Uterus (tissue), 4 donors: ENCODE measurements at places on chromosomes 4 and X. TPM values are rescaled to one million over a fixed set of nuclear protein-coding genes. Genes with fewer than 3 reads are reported as not detected.

KLB gene
- 0.21 TPM for total RNA-seq

AMBN gene
- not detected for total RNA-seq

SFRP2 gene
- 9.3 TPM for total RNA-seq

SPOCK3 gene
- total RNA-seq = 1.3 TPM

ADAM29 gene
- not detected for total RNA-seq

ARHGAP4 gene
- total RNA-seq = 24.8 TPM

VEGFC gene
- total RNA-seq = 16.2 TPM

- H3K27ac ChIP-seq = no peak overlapping the region
- no peaks in the 10 kb centered on the region for H3K27me3 ChIP-seq
- no peak overlapping the region for H3K4me3 ChIP-seq
Observed at GRCh38 chr4:80452768-80453167, 117.2 kb downstream of the CFAP299 start.

DNA sequence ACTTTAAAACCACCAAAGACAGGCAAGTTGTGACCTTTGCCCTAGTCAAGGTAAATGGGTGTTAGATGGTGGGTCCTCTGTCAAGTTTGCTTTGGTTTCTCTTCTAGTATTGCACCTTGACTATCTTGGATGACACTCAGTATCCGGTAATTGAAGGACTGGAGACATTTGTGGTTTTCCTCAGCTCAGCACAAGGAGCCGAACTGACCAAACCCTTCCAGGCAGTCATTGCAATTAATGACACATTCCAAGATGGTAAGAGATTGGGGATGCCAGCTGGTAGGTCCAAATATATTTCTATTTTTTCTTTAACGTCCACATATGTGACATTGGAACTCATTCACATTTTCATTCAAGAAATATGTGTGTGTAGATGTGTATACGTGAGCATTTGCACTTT, 69.3 kb upstream of the ANXA3 start:
- H3K27me3 ChIP-seq = no peaks in the 10 kb centered on the region
- no peak overlapping the region for H3K27ac ChIP-seq
- no peak for DNase-seq
- H3K4me1 ChIP-seq = no peaks in the 10 kb centered on the region
- no peaks in the 10 kb centered on the region for H3K36me3 ChIP-seq

DNA sequence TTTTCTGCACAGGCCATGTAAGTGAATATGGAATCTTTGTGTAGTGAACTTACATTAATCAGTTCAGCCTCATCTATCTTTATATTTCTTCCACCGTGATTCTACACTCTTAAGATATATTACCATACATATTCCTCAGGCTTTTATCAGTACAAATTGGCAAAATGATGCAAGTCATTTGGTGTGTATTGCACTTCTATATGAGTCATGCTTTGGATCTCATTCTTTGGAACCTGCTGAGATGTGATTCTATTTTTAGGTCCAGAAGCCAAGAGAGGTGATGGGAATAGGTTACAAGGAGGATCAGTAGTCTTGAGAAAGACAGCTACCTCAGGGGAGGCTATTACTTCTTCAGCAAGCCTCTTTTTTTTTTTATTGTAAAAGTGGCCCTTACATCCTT, 204.4 kb downstream of the ZNF330 start:
- H3K36me3 ChIP-seq = no peaks in the 10 kb centered on the region
- H3K27me3 ChIP-seq = no peaks in the 10 kb centered on the region
- H3K4me1 ChIP-seq = no peaks in the 10 kb centered on the region
- H3K27ac ChIP-seq = no peak overlapping the region
- no peak for DNase-seq

DNA sequence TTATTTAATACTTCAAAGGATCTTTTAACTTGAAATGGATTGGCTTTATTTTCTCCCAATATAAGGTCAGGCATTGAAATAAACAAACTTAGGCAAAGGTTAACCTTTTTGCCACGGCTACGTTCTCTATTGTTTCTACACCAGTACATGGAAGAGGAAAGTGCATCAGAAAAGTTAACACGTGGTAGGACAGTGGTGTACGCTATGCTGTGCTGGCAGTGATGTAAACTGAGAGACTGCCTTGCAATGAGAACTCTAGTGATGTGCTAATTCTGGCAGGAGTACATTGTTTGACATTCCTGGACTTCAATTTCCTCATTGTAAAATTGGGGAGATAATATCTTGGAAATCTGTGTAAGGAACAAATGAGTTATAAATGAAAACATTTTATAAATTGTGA, 208.2 kb downstream of the TMA16 start:
- H3K27me3 ChIP-seq = no peaks in the 10 kb centered on the region
- no peak overlapping the region for H3K4me3 ChIP-seq
- no peaks in the 10 kb centered on the region for H3K36me3 ChIP-seq
- no peak for DNase-seq
- H3K27ac ChIP-seq = no peak overlapping the region
- H3K4me1 ChIP-seq = no peaks in the 10 kb centered on the region

GRCh38 chr4:146645921-146646320, 7.2 kb downstream of the POU4F2 start:
- no peaks in the 10 kb centered on the region for H3K27me3 ChIP-seq
- no peaks in the 10 kb centered on the region for H3K36me3 ChIP-seq
- DNase-seq = no peak

DNA sequence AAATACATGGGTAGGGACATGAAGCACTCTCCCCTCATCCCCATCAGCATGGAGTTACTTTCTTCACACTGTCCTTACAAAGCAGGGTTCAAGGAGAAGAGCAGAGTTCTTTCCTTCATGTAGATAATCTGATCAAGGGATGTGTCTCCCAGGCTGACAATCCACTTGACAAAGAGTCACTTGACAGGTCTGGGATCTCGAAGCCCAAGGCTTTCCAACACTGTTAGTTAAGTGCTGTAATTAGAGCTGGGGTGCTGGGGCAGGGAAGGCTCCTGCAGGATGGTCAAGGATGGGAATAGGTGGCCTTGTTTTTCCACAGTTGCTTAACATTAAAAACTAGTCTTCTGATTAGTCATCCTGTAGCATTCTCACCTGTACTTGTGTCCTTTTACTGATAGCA, 38.0 kb downstream of the CCNG2 start:
- H3K27ac ChIP-seq = no peak overlapping the region
- no peaks in the 10 kb centered on the region for H3K27me3 ChIP-seq
- no peak for DNase-seq
- H3K4me1 ChIP-seq = no peaks in the 10 kb centered on the region
- H3K4me3 ChIP-seq = no peak overlapping the region
- H3K36me3 ChIP-seq = no peaks in the 10 kb centered on the region

DNA sequence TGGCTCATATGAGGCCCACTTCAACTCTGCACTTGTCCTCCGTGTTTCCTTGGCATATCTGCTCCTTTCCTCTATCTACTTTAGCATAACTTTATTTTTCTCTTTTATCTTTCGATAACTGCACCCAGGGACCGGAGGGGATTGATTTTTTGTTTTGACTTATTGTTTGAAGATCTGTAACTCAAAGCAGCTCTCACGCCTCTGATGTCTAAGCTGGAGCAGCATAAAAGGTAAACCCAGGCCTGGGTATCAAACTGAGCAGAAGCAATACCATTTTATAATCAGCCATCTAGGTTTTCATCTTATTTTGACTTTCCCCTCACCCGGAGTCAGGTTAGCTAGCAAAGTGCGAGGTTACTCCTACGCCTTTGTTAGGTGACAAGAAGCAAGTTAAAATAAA, 28.4 kb downstream of the LEF1 start:
- no peaks in the 10 kb centered on the region for H3K36me3 ChIP-seq
- H3K4me3 ChIP-seq = no peak overlapping the region
- no peak for DNase-seq
- no peak overlapping the region for H3K27ac ChIP-seq
- no peaks in the 10 kb centered on the region for H3K27me3 ChIP-seq

- H3K27ac ChIP-seq = no peak overlapping the region
- no peaks in the 10 kb centered on the region for H3K27me3 ChIP-seq
- H3K4me1 ChIP-seq = no peaks in the 10 kb centered on the region
- no peaks in the 10 kb centered on the region for H3K36me3 ChIP-seq
- no peak for DNase-seq
Observed at GRCh38 chr4:107619066-107619465, 101.0 kb downstream of the PAPSS1 start.

DNA sequence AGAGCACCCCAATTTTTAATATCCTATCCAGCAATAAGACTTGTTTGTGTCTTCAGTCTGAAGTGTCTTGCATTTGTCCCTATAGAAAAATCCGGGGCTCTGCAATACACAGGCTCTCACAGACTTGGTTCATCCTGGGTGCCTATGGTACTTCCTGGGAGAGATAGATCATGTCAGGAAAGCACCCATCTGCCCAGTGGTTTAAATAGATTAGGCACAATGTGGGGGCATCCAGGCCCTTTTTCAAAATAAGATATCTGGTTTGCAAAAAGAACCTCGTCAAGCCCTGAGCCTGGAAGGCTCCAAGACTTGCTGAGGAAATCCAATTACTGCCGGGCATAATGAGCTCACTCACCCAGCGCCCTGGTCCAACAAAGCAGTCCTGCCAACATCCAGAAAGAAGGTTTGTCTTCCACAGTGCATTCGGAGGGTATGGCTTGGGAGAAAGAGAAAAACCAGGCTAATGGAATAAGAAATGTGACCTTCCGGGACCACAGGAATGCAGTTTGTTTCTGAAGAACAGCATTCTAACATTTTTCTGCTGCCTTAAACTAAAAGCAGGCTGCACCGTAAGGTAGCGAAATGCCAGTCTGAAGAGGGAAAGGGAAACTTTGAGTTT, 11.6 kb downstream of the JAKMIP1 start:
- H3K4me3 ChIP-seq = no peak overlapping the region
- no peaks in the 10 kb centered on the region for H3K36me3 ChIP-seq
- DNase-seq = no peak
- H3K27me3 ChIP-seq = no peaks in the 10 kb centered on the region

DNA sequence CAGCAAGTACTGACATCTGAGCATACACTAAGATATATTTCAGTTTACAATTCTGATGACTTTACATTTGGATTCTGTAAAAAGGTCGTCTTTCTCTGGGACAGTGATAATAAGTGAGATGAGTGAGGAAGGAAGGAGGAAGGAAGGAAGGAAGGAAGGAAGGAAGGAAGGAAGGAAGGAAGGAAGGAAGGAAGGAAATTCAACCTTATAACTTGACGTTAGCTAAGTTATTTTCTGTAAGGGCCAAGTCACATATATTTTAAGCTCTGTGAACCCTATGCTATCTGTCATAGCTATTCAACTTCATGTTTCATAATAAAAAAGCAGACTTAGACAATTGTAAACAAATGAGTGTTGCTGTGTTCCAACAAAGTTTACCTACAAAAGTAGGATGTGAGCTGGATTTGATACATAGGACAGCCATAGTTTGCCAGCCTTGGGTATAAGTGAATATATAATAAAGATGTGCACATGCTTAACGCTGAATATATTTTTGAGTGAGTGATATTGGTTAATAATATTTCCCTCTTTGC, 753.0 kb upstream of the NDST4 start:
- no peaks in the 10 kb centered on the region for H3K4me1 ChIP-seq
- H3K27me3 ChIP-seq = no peaks in the 10 kb centered on the region
- H3K27ac ChIP-seq = no peak overlapping the region
- DNase-seq = no peak
- H3K4me3 ChIP-seq = no peak overlapping the region

DNA sequence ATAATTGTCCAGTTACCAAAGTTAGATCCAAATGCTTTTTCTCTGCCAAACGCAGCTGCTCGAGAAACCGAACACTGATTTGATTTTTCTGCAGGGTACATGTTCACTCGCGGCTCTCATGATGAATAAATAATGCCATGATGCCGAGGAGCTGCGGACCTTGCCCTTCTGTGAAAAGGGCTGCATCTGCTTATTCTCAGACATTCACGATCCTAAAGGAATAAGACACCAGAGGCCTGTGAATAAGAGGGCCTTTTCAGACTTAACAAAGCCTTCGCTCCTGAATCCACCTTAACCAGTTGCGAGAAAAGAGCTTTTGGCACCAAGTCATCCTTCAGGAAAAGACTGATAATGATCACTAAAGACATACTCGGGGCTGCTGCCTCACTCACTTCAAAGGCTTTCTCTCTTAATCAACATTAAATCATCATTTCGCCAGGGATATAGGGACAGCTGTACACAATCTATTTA, 147.5 kb downstream of the FBXO8 start:
- peak overlapping the region; percentile 74 for H3K27ac ChIP-seq
- H3K36me3 ChIP-seq = no peaks in the 10 kb centered on the region
- H3K27me3 ChIP-seq = no peaks in the 10 kb centered on the region
- peak; percentile 27 for DNase-seq

DNA sequence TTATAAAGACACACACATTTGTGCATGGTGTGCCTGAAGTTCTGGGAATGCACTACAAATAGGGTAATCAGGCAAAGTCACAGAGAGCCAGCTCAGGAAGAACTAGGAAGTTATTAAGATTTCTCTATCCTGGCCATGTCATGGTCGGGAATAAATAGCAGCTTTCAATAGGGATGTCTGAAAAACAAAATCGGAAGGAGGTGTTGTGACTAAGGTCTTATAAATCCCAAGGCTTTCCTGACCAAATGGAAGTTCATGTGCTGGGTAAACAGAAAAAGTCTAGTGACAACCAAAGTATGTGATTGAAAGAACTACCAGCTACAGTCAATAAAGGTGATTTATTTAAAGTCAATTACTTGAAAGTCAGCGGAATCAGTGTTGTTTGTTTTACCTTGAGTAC, 262.5 kb upstream of the HS3ST1 start:
- H3K27me3 ChIP-seq = no peaks in the 10 kb centered on the region
- DNase-seq = no peak
- no peaks in the 10 kb centered on the region for H3K36me3 ChIP-seq
- no peaks in the 10 kb centered on the region for H3K4me1 ChIP-seq

- no peak overlapping the region for H3K4me3 ChIP-seq
- no peaks in the 10 kb centered on the region for H3K36me3 ChIP-seq
- no peaks in the 10 kb centered on the region for H3K27me3 ChIP-seq
Observed at GRCh38 chr4:97507587-97508245, 635.6 kb downstream of the STPG2 start.

- no peak overlapping the region for H3K4me3 ChIP-seq
- H3K27ac ChIP-seq = no peak overlapping the region
- H3K36me3 ChIP-seq = no peaks in the 10 kb centered on the region
- H3K27me3 ChIP-seq = no peaks in the 10 kb centered on the region
- DNase-seq = no peak
Observed at GRCh38 chr4:115323106-115323707, 209.8 kb upstream of the NDST4 start.

GRCh38 chrX:104745152-104745551, 179.2 kb downstream of the IL1RAPL2 start:
- H3K4me3 ChIP-seq = no peak overlapping the region
- no peak for DNase-seq
- H3K27me3 ChIP-seq = no peaks in the 10 kb centered on the region

GRCh38 chr4:111510535-111510934, 634.7 kb upstream of the FAM241A start:
- no peaks in the 10 kb centered on the region for H3K27me3 ChIP-seq
- H3K4me1 ChIP-seq = no peaks in the 10 kb centered on the region
- no peaks in the 10 kb centered on the region for H3K36me3 ChIP-seq
- H3K27ac ChIP-seq = no peak overlapping the region
- DNase-seq = no peak

- DNase-seq = no peak
- no peaks in the 10 kb centered on the region for H3K36me3 ChIP-seq
- H3K27me3 ChIP-seq = no peaks in the 10 kb centered on the region
Observed at GRCh38 chr4:10639100-10639499, 45.5 kb downstream of the CLNK start.
